Activated CD4-positive, CD25-positive, alpha-beta regulatory T cell treated with anti-CD3 and anti-CD28 coated beads, Interleukin-2, amount 50 U/mL, for 16 hours (primary cell): ENCODE measurements at places on chromosomes 7 and 10.

GRCh38 chr7:39084349-39084748 lies 106.6 kb downstream of the POU6F2 start:
- no peak for DNase-seq

DNA sequence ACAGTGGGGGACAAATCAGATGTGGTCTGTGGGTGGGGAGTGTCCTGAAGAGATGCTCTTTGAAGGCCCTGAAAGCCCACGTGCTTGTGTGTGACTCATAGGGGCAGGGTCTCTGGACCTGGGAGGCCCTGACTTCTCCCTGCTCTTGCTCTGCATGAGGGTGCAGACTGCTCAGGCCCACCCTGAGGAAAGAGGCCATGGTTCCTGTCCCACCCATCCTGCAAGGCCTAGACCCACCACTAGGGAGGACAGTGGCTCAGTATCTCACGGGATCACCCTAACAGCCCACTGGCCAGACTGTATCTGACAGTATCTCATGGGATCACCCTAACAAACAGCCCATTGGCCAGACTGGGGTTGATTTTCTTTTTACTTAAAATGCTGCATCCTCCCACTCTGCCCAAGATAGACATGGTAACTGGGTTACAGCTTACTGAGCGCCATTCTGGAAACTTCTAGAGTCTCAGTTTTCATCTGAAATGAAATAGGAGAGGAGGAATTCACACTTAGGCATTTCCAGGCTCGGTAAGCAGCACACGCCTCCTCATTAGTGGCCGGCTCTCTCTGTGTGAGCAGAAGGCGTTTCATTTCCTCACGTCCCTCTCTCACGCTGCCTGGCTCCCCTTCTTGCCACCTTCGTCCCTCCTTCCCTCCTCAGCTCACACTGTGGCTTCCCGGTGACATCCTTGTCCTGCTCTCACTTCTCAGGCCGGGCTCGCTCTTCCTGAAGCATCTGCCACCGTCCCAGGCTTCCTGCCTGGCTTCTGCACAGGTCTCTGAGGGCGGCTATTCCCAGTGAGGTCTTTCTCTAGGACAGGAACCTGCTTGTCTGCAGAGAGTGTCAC lies 242.6 kb downstream of the GLRX3 start:
- DNase-seq = no peak

GRCh38 chr10:52577047-52577446 lies 195.5 kb downstream of the MBL2 start:
- DNase-seq = no peak

DNA sequence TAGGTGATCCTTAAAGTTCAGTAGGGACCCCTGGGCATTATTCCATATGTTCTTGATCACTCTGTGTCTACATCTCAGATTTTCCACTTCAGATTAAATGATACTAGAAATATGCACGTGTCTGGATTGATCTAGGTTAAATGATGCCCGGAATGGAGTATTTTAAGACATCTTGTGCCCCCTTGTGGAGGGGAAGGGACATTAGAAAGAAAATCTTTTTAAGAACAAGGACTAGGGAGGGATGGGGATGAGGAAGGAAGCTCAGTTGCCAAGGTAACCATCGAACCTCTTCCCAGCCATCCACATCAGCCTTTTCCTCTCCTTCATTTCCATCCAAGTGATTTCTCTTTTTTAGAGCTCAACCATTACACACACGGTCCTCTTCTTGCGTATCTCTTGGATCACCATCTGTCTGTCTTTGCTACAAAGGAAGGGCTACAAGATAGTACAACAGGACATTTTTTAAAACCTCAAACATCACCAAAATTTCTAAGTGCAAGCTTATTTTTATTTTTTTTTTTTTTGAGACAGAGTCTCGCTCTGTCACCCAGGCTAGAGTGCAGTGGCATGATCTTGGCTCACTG lies 40.5 kb downstream of the PRSS2 start:
- peak; percentile 45 for DNase-seq

- DNase-seq = no peak
Observed at GRCh38 chr7:41640487-41640886, 62.4 kb downstream of the INHBA start.

DNA sequence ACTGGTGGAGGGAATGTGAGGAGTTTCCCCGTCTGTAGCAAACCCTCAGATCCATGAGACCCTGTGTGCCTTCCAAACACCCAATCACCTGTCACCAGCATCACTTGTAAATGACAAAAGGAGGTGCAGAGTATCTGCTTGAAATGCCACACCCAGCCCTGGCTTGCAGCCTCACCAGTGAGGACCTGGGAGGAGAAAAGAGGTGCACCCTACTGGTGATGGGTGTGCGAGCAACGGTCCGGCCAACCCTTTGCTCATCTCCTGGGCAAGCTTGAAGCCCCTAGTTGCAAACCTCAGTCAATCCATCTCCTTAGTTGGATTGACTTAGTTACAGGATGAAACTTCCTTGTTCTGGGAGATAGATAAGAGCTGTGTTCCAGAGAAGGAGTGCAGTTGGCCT lies 62.4 kb upstream of the WAPL start:
- no peak for DNase-seq

GRCh38 chr7:6317797-6318438 lies 45.5 kb upstream of the CYTH3 start:
- no peak for DNase-seq

GRCh38 chr10:92627845-92628480 lies 35.0 kb downstream of the KIF11 start:
- no peak for DNase-seq

- no peak for DNase-seq
Observed at GRCh38 chr7:155807065-155807671, 5.1 kb downstream of the SHH start.

DNA sequence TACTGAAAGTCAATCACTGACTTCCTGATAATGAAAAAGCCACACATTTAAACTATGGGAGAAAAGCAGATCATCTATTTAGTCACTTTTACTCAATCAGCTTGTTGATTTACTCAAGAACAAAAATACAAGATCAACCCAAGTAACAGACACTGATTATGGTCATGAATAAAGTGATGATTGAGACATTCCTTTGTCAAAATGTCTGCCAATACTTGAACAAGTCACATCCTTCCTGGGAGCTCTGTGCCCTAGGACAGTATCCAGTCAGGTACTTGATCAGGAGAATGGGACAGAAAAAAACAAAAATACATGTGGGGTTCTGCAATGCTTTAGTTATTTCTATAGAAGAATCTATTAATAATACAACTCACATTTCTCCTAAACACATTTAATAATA lies 150.0 kb upstream of the NEBL start:
- DNase-seq = no peak

DNA sequence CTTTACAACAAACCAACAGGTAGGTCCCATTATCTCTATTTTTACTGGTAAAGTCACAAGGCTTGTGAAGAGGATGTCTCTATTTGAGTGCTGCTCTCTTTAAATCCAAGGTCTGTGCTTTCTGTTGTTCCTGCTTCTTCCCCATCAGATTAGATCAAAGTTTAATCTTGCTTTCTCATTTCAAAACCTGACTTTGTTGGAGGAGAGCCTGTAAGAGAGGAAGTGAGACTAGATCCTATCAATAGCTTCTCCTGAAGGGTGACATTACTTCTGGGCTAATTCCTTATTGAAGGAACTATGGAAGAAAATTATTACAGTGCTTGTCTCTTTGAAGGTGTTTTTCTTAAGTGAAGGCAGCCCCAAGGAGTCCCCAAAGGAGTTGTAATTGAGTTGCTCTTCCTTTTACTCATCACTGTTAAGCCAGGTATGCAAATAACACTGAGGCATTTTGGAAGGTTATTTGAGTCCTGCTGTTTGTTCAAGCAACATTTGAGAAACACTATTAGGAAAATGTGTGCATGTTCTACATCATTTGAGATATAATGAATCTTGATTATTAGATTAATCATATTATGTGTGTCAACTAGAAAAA lies 146.2 kb upstream of the MBL2 start:
- no peak for DNase-seq

DNA sequence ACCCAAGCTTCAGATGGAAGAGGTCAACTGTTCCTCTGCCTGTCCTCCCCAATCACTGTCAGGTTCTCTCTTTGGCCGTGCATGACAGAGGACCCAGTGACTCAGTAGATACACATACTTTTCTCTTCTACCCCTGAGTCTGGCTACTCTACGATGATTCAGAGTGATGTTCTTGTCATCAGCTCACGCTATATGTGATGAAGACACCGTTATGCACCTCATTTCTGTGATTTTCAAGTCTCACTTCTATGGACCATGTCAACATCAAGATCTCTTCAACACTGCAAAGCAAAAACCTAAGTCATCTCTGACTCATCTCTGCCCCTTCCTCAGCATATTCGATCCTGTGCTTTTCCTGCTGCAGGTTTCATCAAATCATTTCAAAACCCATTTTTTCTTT lies 76.6 kb upstream of the DGKI start:
- no peak for DNase-seq

GRCh38 chr10:16828701-16829175 lies 11.5 kb upstream of the RSU1 start:
- DNase-seq = no peak

GRCh38 chr7:424961-425793 lies 94.5 kb downstream of the PDGFA start:
- DNase-seq = no peak

GRCh38 chr7:142854372-142855113 lies at the start of gene EPHB6:
Gene EPHB6, plus strand, starts transcription at chr7:142855076. Its CDS starts 8,152 bp downstream, at chr7:142863228.
- peak; percentile 21 for DNase-seq

- DNase-seq = no peak
Observed at GRCh38 chr7:157769086-157769485, 432.3 kb downstream of the DNAJB6 start.

- no peak for DNase-seq
Observed at GRCh38 chr10:110576220-110576619, 8.7 kb downstream of the SMC3 start.

- no peak for DNase-seq
Observed at GRCh38 chr10:32205670-32206069, 141.3 kb downstream of the EPC1 start.

DNA sequence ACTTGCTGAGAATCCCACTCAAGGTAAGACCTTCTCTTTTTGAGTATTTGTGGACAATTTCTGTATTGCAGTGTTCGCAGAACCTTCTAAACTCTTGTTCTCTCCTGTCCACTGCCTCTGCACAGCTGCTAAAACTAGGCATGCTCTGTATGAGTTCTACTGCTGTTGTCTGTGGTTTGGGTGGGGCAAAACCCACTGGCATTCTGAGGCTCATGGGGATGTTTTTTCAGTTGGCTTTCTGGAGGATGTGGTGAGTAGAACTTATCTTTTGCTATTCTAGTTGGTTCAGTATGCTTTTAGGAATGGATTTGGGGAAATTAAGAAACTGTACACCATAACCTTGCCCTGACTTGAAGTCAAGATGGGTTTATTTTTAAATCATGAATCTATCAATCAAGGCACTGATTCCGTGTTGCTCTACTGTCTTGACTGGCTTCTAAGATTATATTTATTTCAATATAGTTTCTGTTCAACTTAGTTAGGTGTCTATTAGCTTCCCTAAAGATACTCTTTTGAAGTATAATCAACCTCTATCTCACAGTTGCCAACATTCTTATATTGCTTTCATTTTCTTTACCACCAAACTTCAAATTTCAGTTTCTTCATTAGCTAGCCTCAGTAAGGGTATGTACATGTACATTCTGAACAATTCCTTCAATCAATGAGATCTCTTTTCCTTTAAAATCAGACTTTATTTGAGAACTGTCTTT lies 25.0 kb upstream of the C1GALT1 start:
- peak; percentile 19 for DNase-seq

- DNase-seq = no peak
Observed at GRCh38 chr10:69446229-69446628, 5.0 kb upstream of the TSPAN15 start.

GRCh38 chr10:110226543-110226925 lies 19.1 kb downstream of the MXI1 start:
- DNase-seq = peak; percentile 77

GRCh38 chr10:132165416-132165980 lies 21.2 kb upstream of the DPYSL4 start:
- DNase-seq = no peak

DNA sequence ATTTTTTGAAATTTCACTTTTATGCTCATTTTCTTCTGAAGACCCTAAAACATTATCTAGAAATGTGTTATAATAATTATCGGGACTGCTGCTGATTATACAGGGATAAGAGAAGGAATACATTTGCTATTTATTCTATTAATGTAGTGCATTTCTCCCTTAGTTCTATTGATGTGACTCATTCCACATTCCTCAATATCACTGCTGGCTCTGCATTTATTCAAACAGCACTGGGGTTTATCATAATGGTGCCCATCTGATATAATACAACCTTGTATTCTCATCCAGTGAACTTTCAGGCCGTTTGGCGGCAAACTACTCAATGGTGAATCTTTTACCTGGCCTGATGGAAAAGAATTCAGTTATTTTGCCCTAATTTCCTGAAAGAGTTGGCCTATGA lies 7.8 kb downstream of the KCND2 start:
- no peak for DNase-seq

DNA sequence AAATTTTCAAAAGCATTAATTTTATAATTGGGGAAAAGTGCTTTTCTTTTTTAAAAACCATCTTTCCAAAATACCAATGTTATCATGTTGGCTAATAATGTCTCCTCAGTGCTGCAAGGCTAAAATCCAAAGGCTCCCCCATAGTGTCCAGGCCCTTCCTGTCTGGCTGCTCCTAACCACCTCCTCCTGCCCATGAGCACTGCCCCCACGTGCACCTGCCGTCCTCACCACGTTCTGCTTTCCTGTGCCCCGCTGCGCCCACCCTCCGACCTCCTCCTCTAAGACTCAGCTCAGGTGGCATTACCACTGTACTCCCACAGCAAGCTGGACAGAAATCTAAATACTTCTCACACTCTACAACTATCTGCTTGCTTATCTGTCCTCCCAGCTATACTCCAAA lies 17.7 kb downstream of the PAXIP1 start:
- DNase-seq = no peak

GRCh38 chr7:116598861-116599260 lies 73.1 kb upstream of the MET start:
- DNase-seq = no peak

- no peak for DNase-seq
Observed at GRCh38 chr7:85103357-85103756, 83.5 kb downstream of the SEMA3D start.

- no peak for DNase-seq
Observed at GRCh38 chr10:104456802-104457542, 103.3 kb downstream of the CFAP58 start.

GRCh38 chr7:30660331-30661255 lies 21.7 kb downstream of the CRHR2 start:
- DNase-seq = no peak

GRCh38 chr7:16646472-16647072 lies 591 bp downstream of the BZW2 start:
- no peak for DNase-seq

DNA sequence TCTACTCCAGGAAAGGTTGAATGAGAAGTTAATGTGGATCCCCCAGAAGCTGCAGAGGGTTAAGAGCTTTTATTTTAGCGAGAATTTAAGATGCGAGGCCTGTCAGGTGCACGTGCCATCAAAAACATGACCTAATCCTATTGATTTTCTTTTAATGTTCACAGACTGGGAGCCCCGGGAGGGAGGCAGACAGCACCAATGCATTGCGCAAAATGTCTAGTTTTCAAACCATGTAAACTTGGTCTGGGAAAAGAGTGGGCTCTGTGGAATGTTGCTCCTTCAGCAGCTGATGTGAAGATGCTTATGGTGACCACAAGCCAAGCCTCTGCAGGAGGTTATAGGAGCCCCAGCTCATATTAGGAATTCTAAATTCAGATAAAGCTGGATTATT lies 172.0 kb upstream of the ITGB1 start:
- no peak for DNase-seq
